Activated CD4-positive, CD25-positive, alpha-beta regulatory T cell treated with anti-CD3 and anti-CD28 coated beads, Interleukin-2, amount 50 U/mL, for 16 hours (primary cell): ENCODE measurements at places on chromosomes 5 and 9.

DNA sequence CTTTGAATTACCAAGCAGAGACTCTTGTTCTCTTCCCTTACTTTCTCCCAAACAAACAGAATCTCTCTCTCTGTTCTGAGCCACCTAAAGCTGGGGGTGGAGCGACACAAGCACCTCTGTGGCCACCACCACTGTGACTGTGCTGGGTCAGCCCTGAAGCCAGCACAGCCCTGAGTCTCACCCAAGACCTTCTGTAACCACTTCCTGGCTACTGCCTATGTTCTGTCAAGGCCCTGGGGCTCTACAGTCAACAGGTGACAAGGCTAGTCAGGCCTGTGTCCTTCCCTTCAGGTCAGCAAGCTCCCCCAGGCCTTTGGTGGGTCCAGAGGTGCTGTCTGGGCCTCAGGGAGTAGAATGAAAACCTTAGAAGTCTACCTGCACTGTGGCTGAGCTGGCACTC is 26.1 kb upstream of the SLC28A3 start:
- no peak for DNase-seq

DNA sequence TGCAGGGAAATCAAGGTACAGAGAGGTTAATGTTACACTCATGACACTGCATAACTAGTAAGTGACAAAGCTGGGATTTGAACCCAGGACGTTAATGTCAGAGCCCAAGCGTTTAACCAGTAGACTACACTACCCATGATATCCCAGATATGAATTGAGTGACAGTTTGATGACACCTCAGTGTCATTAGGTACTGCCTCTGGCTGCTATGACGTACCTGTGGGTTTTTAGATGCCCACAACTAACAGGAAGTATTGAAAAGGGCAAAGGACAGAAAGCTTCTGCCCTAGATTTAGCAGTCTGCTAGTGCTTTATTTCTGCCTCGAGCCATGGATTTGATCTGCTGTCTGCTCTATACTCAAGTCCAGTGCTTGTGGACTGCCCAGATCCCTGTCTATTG is 56.2 kb downstream of the GLRA1 start:
- no peak for DNase-seq

GRCh38 chr5:10036136-10036815 is 213.4 kb downstream of the ATPSCKMT start:
- DNase-seq, result no peak

- no peak for DNase-seq
Measured at GRCh38 chr9:36286388-36286787, 28.1 kb upstream of the GNE start.

DNA sequence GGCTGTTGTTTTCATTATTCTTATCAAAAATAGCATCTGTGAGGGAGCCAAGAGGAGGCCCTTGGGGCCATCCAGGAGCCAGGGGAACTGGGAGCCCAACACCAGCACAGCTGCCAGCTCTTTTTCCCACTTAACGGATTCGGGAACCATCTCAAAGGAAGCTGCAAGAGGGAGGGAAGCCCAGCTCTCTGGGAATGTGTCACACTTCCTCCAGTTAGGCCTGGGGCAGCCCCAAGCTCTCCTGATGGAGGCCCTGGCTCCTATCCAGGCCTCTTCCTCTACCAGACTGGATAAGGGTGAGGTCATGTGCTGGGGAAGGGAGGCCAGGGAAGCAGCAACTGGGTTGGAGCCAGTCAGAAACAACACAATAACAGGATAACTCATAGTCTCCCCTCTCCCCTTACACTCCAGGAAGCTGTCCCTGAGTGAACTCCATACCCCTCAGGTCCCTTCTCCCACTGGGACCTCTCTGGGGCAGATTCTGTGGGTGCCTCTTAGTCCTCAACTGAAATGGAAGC is 12.7 kb downstream of the CSF2 start:
- DNase-seq, result no peak

DNA sequence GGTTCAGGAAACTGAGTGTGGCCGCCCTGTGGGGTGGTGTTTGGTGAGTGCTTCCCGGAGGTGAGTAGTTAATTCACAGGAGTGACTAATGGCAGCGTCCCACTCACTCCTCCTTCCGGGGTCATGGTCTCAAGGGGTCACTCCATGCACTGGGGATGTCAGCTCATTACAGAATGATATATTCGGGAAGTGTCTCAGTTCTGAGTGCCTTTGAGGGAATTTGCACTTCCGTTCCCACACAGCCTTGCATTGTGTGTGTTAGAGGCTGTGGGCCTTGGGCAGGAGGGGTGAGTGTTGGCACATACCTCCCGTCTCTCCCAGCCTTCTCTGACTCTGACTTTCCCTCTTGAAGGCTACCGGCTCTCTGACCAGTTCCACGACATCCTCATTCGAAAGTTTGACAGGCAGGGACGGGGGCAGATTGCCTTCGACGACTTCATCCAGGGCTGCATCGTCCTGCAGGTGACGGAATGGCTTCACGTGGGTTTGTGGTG is 10.5 kb upstream of the AHRR start:
- no peak for DNase-seq

- DNase-seq, result no peak
Measured at GRCh38 chr9:85004818-85005413, 335.4 kb downstream of the NTRK2 start.

DNA sequence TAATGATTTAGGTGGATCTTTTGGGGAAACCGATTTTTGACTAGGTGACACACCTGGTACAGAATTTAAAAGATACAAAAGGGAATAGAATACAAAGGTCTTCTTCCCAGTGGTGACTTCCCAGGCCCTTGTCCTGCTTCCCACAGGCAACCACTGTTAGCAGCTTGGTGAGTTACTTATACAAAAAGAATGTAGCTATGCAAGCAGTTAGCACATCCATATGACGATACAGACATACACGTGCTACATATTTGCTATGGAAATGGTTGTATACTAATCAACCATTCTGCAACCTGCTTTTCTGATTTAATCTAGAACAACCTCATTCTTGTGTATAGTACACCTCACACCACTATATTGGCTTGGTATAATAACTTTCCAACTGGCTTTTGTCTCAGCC is 51.0 kb downstream of the OTULIN start:
- DNase-seq, result no peak

GRCh38 chr9:135602789-135603481 is 36.4 kb downstream of the GLT6D1 start:
- DNase-seq, result peak; percentile 33

DNA sequence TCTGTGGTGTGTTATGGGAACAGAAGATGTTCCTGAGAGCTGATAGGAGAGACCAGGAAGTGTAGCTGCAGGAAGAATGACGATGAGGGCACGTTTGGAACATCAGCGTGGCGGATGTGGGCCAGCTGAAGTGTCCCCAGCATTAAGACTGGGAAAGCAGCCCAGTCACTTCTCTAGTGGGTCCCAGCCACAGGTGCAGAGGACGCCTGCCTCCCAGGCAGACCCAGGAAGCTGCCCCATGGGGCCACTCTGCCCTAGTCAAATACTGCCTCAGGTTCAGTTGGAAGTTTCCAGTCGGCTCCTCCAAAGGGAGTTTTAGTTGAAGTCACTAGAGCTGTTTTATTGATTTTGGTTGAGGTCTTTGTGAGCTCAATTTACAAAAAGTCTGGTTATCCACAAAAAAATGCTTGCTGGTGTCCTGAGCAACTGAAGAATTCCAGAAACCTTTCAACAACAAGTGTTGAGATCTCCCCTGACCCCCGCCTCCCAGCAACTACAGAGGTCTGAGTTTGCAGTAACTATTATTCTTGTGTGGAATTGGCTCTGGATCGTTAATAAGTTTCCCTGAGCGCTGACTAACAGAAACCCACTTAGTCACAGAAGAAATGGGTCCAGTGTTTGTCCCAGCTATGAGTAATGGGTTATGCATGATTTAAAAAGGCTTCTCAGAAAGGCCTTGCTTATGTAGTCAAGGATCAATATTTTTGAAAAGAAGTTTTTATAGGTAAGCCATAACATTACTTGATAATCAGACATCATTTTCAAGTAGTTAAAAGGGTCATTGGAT is 294.1 kb downstream of the FANCC start:
- DNase-seq, result no peak

DNA sequence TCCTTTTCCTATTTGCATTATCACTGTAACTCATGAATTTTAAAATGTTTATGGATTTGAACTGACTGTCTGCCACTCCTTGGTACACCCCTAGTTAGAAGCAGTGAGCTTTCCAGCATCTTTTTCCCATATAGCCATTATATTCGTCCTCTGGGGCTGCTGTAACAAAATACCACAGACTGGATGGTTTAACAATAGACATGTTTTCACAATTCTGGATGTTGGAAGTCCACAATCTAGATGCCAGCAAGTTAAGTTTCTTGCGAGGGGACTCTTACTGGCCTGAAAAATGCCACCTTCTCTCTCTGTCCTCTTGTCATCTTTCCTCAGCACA is 530.0 kb downstream of the SEMA5A start:
- DNase-seq, result no peak

GRCh38 chr5:113212244-113212920 is 222.4 kb downstream of the TSSK1B start:
- DNase-seq, result no peak

DNA sequence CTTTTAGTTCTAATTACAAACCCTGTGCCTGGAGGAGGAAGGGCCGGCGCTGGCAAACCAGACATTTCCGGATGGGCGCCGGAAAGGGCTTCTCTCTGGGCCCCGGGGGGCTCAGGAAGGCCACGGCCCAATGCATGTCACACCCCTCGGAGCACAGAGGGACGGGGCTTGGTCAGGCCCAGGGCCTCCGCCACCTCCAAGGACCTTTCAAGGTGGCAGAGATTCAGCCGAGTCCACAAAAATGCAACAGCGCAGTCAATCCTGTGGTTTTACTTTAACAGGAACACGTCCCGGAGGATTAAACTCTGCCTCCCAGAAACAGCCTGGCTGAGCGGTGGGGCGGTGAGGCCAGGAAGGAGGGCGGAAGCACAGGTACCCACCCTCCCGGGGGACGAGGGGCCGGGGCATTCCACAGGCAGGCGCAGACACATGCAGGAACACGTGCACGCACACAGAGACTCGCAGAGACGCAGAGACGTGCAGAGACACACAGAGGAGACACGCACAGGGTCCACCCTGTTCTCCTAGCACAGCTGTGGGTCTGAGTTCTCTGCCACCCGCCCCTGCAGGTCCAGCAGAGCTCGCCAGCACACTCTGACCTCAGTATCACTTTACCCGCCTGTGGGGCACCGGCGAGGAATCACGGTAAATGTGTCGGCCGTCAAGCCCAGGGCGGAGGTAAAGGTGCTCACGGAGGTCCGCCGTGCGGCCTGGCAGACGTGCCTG is 23.0 kb downstream of the SLC9A3 start:
- no peak for DNase-seq

DNA sequence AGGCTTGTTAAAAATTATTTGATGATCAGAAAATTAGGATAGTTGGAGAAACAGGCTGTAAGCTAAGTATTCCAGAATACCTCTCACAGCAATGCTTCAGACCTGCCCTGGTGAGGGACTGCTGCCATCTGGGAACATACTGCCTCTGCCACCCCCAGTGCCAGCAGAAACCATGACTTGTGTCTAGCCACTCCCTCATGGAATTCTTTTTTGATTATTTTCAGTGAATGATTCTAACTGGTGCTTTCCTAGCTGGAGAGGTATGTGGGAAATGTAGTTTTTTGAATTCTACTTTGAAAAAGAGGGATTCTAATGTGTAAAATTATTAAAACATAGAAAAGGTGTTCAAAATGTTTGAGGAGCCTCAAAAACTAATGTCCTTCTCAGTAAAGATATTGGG is 126.3 kb downstream of the HMHB1 start:
- DNase-seq, result no peak

DNA sequence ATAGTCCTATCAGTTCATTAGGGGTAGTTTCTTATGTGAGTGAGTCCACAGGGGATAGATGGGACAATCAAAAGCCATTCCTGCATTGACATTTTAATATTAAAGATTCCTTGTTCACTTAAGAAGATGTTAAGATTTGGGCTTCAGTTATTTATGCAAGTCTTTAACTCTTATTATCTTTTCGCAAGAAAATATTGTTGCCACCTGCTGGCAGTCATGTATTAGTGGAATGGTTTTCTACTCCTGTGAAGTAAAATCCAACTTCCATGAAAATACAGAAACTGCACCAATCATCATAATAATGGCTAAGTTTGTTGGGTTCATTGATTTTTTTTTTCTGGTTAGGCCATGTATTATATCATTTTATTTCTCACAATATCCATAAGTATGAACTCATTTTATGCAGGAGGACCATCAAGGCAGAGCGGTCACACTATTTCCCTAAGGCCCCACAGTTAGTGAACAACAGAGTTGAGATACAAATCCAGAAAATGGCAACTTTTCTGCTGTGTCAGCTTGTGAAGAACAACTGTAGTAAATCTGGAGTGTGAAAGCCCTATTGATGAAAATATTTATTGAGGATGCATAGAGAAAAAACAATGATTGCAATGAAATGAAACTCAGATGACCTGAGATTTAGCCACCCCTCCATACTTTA is 88.5 kb upstream of the TXNDC8 start:
- DNase-seq, result no peak

- no peak for DNase-seq
Measured at GRCh38 chr5:91293131-91293530, 90.0 kb downstream of the ARRDC3 start.

DNA sequence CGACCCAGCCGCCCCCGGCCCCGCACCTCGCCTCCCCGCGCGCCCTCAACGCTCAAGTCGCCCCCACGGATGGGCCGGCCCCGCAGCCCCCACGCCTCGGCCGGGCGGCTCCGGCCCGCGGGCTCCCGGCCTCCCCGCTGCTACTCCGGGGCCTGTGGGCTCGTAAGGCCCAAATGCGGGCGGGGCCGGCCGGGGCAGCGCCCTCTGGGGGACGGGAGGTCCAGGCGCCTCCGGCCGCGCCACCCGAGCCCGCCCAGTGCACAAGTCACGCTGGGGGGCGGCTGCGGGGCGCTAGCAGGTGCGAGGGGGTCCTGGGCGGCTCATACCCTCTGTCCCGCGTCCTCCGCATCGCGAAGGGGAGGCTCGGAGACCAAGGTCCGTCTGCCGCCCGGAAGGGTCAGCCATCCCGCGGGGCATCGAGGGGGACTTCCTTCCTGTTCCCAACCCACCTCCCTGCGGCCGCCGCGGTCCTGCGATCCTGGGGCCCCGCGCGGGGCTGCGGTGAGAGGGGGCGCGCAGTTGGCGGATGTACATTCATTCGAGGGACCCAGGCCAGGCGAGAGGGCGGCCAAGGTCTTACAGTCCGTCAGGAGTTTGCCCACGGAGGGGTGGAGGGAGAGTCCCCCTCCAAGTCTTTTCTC is at the start of gene CIZ1:
CIZ1 (minus strand) TSS at position 167 of the 641 bp plus-strand sequence. CDS start 715 bp downstream, outside the sequence.
- DNase-seq, result peak; percentile 54

- no peak for DNase-seq
Measured at GRCh38 chr9:93575796-93576257, 557 bp upstream of the PHF2 start.

DNA sequence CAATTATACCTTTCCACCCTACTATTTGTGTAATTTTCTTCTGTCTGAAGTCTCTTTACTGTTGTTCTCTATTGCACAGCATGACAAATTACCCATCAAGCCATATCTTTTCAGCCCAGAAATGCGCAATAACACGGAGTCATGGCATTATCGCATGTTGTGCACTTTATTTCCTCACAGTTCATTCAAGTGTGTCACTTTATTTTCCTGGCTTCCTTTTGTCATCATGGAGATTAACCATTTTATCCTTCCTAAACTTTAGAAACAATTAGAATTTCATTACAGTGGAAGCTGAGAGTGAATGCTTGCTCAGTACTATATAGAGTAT is 41.3 kb upstream of the MEF2C start:
- no peak for DNase-seq

- no peak for DNase-seq
Measured at GRCh38 chr5:64923151-64923685, 154.5 kb downstream of the CWC27 start.

GRCh38 chr5:18607570-18607969 is 973.3 kb downstream of the TAF11L14 start:
- DNase-seq, result no peak
